Mesenchymal stem cell (in vitro differentiated cells and primary cell): ENCODE measurements at places on chromosomes 16 and 17.

- no peak for DNase-seq
Measured at GRCh38 chr16:31277659-31278260, 18.0 kb downstream of the ITGAM start.

DNA sequence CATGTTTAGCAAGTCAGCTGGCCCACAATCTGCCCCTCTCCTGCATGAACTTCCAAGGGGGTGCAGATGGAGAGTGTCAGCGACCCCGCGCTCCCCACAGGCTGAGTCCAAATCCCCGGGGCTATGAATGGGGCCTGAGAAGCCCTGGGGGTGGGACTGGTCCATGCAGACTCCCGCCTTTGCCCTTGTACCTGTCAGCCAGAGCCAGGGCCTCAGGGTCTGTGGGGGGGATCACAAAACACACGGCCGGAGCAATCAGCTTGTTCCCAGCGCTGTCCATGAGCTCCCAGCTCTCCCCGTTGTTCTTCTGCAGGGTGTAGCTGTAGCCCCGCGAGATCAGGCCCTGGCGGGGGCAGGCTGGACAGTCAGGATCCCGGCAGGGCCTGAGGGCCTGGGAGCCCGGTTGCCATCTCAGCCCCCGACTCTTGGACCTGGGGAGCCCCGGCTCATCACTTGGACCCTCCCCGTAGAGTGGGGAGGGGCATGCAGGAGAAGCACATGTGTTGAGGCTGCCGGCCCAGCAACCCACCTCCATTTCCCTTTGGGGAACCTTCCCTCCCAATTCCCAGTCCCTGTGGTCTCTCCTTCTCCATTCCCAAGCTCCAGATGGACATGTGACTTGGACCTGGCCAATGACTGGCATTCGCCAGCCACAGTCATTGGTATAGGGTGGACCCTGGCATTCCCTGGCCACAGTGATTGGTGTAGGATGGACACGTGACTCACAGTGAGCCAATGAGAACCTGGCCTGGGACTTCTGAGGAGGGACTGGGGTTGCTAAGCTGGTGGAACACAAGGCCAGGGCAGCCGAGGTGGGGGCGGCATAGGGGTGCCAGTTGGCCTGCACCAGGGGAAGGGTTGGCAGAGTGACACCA, 42.4 kb downstream of the PPL start:
- DNase-seq, result no peak

DNA sequence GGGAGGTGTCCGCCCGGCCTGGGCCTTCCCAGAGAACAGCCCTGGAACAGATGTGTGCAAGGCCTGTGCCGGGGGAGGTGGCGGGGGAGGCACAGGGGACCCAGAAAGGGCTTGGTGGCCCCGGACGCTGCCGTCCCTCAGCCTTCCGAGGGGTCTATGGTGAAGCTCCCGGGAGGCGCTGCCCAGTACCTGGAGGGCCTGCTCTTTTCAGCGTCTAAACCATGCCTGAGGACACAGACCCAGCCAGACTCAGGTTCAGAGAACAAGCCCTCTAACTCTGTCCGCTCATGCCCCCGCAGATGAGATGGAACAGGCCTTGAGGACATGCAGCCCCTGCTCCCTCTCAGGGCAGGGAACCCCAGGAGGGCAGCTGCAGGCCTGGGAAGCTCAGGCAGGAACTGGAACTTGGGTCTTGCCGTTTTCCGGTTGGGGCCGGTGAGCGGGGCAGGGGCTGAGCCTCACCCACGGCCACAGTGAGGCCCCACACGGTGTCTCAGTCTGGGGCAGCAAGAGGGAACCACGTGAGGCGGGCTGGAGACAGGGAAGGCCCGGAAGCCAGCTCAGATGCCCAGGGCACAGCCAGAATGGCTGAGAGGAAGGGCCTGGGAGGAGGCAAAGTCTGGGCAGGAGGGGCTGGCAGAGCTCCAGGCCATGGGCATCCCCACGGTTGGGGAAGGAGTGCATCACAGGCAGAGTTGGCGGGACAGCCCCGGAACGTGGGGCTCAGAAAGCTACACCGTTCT, 12.5 kb downstream of the SLC16A3 start:
- DNase-seq, result peak; percentile 59

DNA sequence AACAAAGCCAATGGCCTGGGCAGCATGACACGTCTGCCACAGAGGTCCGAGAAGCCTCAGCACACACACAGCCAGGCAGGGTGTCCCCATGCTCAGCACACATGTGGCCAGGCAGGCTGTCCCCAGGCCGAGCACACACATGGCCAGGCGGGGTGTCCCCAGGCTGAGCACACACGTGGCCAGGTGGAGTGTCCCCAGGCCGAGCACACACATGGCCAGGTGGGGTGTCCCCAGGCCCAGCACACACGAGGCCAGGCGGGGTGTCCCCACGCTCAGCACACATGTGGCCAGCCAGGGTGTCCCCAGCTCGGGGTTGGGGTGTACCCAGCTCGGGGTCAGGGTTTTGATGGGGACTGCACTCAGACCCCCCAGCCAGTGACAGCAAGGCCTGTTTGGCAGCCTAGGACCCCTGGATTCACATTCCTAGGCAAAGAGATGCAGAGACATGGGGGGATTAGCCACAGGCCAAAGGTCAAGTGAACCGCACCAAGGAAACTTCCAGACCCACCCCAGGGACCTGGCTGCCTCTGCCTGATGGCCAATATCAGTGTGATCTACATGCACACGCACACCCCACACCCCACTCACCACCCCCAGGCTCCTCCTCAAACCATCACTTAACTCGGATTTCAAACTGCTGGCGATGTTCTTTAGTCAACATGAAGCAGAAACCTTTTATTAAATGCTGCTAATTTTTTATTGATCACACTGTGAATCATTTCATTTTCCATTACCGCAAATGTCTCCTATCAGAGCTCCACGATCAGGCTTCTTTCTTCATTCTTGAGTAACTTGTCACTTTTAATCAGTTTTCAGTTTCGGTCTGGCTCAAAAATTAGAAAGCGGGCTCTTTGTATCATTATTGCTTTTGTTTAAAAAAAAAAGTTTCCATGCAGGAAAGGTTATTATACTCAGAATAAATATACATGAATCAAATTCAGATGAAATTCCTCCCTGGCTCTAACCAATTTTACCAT, 111.4 kb downstream of the ZNF423 start:
- DNase-seq, result no peak

- DNase-seq, result no peak
Measured at GRCh38 chr17:973053-973452, 6.5 kb downstream of the NXN start.

DNA sequence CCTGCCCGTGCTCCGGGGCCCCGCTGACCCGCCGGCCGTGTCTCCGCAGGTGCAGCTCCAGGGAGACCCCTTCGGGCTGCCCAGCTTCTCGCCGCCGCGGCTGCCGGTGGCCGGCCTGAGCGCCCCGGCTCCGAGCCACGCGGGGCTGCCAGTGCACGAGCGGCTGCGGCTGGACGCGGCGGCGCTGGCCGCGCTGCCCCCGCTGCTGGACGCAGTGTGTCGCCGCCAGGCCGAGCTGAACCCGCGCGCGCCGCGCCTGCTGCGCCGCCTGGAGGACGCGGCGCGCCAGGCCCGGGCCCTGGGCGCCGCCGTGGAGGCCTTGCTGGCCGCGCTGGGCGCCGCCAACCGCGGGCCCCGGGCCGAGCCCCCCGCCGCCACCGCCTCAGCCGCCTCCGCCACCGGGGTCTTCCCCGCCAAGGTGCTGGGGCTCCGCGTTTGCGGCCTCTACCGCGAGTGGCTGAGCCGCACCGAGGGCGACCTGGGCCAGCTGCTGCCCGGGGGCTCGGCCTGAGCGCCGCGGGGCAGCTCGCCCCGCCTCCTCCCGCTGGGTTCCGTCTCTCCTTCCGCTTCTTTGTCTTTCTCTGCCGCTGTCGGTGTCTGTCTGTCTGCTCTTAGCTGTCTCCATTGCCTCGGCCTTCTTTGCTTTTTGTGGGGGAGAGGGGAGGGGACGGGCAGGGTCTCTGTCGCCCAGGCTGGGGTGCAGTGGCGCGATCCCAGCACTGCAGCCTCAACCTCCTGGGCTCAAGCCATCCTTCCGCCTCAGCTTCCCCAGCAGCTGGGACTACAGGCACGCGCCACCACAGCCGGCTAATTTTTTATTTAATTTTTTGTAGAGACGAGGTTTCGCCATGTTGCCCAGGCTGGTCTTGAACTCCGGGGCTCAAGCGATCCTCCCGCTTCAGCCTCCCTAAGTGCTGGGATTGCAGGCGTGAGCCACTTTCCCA, 5.9 kb downstream of the CTF1 start:
- peak; percentile 65 for DNase-seq

GRCh38 chr17:9700754-9701476, 55.6 kb downstream of the USP43 start:
- no peak for DNase-seq

DNA sequence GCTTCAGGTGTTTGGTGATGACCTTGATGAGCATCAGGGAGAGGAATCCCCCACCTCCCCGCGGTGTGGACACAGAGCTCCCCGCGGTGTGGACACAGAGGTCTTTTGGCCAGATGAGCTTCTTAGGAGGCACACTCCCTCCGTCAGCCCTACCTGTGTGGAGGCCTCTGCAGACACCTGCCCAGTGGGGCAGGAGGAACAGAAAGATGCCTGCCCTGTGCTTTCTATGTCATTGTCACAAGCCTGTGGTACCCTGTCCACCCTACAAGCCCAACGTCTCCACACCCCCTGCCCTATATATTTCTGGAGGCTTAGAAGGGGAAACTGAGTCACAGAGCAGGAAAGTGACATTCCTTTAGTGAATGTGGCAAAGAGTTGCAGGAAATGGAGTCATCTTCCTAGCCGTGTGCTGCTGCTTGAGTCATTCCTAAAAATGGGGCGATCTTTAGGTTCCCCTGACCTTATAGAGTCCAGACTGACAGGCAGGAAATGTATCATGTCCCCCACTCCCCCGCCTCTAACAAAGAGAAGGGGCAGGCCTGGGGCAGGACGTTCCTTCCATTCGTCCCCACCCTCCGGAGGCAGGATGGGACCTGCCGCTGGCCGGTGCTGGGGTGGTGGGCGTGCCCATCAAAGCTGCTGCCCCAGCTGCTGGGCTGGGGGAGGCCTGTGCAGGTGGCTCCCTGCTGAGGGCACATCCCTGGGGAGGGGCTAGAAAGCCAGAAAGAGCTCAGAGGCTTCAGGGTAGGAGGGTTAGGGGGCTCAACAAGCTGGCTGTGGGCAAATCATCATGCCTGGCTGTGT, 1.0 kb upstream of the C16orf74 start:
- no peak for DNase-seq

DNA sequence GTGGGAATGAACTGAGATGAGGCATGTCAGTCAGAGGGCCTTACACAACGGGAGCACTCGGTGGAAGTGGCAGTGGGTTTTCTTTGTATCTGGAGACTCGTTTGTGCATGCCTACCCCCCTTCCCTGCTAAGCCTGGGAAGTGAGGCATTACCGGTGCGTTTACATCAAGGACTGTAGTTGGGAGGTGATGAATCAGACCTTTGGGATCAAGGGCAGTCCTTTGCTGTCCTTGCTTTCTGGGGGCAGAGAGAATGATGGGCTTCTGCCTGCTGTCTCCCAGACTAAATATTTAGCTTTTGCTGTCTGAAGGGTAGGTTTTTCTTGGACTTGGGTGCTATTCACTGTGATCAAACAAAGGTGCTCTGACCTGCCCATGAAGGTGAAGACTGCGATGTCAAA, 83.0 kb downstream of the WWP2 start:
- no peak for DNase-seq

DNA sequence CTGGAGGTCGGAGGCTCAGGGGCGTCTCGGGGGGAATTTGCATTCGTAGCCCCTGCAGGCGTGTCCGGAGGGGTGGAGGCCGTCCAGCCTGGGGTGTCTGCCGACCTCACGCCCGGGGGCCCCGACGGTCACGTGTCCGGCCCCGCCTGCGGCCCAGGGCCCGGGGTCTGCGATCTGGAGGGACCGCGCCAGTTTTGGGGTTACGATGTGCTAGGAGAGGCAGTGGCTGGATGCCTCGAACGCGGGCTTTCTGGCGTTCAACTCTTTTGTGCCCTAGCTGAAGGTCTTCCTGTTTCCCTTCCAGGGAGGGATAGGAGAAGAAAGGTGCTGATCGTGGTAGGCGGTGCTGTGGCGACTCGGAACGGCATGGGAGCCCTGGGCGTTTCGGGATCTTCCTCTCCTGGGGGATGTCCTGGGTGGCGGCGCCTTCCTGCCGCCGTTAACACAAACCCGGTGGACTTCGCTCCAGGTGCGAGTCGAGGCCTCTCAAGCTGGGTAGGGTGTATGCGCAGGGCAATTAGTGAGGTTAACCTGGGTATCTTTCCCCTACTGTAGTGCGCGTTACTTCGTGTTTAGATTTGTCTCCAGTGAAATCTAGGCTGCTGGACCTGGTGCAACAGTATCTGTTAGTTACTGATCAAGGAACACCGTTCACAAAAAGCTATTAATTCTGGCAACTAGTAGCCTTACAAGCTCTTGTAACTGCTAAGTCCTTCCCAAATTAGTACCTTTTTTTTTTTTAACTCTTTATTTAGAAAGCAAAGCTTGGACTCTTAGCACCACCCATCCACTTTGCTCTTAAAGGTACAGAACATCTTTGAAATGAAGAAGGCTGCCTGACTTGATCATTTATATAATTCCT, 1.3 kb downstream of the AKAP1 start:
- peak; percentile 52 for DNase-seq
